ENCODE measurements at places on chromosomes 6 and 20.

DNA sequence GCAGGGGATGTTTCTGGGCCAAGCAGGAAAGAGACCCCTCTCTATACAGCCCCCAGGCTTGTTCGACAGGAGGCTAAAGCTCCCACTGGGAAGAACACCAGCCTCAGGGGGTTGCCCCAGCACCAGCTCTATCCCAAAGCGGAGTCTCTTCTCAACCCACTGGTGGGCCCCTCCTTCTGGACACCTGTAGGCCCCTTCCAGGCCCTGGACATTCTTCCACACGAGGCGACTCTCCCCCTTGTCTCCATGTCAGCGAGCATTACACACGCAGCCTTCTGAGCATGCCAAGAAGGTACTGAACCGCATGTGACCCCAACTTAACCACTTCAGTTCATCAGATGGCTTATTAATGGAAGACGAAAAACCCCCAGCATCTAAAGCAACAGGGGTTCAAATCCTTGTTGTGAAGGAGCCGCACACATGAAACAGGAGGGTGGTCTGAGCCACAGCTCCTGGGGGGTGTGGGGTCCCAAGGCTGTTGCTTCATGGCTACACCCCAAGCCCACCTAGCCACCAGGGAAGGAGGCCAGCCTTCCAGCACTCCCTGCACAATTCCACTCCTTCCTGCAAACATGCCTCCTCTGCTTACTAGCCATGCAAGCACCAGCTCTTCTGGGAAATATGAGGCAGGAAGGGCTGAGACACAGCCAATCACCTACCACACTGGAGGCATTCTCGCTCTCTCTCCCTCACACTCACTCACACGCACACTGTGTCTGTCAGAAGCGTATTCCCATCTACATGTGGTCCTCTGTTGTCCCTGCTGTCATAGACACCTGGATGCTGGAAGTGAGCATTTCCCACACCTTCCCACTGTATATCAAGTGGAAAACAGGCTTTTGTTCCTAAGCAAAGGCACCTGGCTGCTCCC, 104.5 kb downstream of the NOL4L start:
- no peak for DNase-seq

DNA sequence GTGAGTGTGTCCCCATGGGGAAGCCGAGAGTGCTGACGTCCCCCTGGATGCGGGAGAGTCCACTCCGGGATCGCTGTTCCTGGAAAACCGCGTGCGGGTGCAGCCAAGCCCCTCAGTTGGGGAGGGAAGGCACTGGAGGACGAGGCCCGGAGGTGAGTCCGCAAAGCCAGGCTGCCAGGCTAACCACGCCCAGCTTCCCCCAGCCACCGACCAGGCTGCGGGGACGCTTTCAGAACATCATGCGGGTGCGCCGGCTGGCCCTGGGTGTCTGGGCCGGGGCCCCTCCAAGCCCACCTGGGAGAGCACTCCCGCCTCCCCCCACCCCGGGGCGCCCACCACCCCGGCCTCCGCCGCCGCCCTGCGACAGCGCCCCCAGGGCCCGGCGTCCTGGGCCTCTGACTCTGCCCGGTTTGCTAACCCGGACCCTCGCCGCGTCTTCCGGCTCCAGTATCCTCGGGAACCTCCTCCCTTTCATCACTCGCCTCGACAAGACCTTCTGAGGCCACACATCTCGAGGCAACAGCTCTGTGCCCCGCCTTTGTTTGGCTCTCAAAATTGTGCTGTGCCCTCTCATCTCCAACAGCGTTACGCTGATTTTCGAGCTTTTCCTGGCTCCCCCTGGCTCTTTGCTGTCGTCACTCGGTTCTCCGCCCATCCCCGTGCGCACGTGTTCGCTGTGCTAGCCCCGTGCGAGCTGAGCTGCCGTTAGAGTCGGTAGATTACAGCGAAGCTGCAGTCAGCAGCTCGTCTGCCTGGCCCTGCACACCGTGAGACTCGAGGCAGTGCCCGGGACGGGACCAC, 47.1 kb upstream of the ENTPD6 start:
- no peak for DNase-seq

DNA sequence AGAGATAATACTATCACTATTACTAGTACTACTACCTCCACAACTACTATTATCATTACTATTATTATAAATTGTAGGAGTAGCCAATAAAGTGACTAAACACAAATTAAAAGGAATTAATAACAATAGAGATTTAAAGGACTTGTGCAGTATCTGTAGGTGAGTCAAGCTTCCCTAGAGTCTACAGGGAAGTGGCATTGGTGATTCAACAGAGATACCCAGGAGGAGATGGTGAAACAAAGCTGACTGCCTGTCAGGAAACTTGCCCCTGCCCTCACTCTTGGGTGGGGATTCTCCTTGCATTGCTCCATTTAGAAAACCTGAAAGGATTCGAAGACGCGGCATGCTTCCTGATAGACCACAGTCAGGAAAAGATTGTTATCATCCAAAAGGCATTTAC, 23.3 kb upstream of the BCLAF1 start:
- no peak for DNase-seq

DNA sequence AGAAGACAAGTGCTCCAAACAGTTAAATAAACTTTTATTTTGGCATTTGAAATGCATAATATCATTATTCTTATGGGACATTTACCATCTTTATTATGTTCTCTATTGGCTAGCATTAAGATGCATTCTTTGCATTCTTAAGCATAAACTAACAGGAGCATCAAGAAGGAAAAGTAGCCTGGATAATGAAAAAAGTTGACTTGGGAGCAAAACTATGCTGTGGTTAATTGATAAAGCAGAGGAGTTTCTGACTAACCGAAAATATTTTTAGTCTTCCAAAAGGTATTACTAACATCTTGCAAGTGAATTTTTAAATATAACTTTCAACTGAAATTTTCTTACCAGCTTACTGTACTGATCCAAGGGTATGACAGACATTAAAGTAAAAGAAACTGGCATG, 140.3 kb downstream of the FLRT3 start:
- DNase-seq = no peak

DNA sequence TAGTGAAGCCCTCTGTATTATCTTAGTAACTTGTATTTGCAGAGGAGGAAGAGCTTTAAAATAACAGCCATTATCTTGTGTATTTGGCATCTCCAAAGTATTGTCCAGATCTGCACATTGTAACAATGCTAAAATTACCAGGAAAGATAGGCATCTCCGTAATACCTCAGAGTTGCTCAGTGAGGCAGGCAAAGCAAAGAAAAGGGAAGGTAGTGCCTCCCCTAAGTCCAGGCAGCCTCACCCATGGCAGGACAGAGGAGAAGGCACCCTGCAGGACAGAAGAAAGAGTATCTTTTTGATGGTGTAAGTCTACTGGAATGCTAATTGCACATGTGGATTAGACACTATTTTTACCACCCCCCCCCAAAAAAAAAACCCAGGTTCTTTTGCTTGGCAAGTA, 13.6 kb upstream of the SSTR4 start:
- peak; percentile 19 for DNase-seq

- no peak for DNase-seq
These were observed 27.3 kb upstream of the TCP11 start for GRCh38 chr6:35168461-35168861.

Measured in OCI-M1 (cell line).